CD4-positive, alpha-beta memory T cell (primary cell): ENCODE measurements at places on chromosomes 7 and 10. TPM values are rescaled to one million over a fixed set of nuclear protein-coding genes. Genes with fewer than 3 reads are reported as not detected.

GRCh38 chr7:97733276-97734161 lies 1.6 kb downstream of the TAC1 start:
- H3K4me1 ChIP-seq, result no peaks in the 10 kb centered on the region
- H3K27ac ChIP-seq, result no peak overlapping the region
- no peak for DNase-seq

The CDC14C gene
- total RNA-seq, result not detected

DNA sequence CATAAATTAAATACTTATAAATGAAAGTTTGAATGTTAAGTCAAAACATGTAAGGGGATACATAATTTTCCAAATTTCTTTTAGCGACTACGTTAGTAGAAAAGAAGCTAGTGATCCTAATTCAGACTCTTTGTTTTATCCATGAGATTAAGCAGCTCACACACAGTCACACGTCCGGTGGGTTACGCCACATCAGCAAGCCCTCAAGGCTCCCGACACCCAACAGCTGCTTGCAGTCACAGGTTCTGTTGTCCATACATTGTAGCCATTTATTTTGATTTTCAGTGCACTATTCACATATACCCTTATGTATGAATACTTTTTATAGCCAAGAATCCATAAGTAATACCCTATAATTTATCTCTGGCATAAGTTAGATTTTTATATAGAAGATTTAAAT lies 39.5 kb downstream of the XRCC2 start:
- H3K4me1 ChIP-seq, result no peaks in the 10 kb centered on the region
- no peaks in the 10 kb centered on the region for H3K27me3 ChIP-seq
- no peak for DNase-seq
- no peak overlapping the region for H3K27ac ChIP-seq
- no peak overlapping the region for H3K4me3 ChIP-seq

DNA sequence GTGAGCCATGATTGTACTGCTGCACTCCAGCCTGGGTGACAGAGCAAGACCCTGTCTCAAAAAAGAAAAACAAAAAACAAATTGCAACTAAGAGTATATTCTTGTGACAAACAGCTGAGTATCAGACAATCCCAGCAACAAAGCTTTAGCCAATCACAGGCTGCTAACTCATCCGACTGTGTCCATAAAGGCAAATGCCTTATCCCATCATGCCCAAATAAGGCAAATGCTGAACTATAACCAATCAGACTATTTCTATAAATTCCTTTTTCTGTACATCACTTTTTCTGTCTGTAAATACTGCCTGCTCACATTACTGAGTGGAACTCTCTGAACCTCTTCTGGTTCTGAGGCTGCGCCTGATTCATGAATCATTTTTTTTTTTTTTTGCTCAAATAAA lies 37.5 kb upstream of the TAC1 start:
- no peak overlapping the region for H3K27ac ChIP-seq
- no peaks in the 10 kb centered on the region for H3K36me3 ChIP-seq
- H3K27me3 ChIP-seq, result no peaks in the 10 kb centered on the region
- no peak overlapping the region for H3K4me3 ChIP-seq
- no peaks in the 10 kb centered on the region for H3K4me1 ChIP-seq
- DNase-seq, result no peak

- H3K4me1 ChIP-seq, result no peaks in the 10 kb centered on the region
- no peaks in the 10 kb centered on the region for H3K36me3 ChIP-seq
- no peak for DNase-seq
- no peaks in the 10 kb centered on the region for H3K27me3 ChIP-seq
These were observed 247.9 kb downstream of the BAMBI start for GRCh38 chr10:28925121-28925663.

DNA sequence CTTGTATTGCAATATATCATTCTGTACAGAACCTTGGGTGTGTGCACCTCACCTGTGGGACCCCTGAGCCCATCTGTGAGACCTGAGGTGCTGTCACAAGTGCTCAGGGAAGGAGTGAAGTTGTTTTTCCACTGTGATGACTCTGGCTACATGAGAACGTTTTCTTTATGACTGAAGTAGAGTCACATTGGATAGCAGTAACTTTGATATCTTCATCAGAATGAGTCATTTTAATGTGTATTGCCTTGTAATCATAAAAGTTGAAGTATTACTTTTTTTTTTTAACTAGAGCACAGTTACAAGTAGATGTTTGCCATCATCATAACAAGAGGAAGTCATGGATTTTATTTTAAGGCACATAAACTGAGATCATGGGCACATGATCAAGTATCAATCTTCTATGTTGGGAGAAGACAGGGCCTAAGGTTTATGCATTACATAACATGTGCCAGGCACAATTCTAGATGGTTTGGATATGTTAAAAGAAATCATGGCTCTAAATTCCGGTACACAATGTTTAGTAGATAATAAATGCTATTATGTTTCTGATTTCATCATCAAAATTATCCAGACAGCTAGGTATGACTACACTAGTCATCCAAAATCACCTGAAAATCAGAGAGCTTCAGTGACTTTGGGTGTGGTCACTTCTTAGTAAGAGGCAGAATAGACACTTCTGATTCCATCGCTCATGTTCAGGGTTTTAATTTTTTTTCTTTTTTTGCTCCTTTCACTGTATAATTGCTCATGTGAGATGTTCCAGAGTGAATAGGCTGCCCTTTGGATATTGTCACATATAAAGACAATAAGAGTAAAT lies 82.7 kb upstream of the KLF6 start:
- H3K4me1 ChIP-seq, result peaks cover 50% of the 10 kb centered on the region
- H3K27ac ChIP-seq, result peak overlapping the region; percentile 6
- no peaks in the 10 kb centered on the region for H3K36me3 ChIP-seq

DNA sequence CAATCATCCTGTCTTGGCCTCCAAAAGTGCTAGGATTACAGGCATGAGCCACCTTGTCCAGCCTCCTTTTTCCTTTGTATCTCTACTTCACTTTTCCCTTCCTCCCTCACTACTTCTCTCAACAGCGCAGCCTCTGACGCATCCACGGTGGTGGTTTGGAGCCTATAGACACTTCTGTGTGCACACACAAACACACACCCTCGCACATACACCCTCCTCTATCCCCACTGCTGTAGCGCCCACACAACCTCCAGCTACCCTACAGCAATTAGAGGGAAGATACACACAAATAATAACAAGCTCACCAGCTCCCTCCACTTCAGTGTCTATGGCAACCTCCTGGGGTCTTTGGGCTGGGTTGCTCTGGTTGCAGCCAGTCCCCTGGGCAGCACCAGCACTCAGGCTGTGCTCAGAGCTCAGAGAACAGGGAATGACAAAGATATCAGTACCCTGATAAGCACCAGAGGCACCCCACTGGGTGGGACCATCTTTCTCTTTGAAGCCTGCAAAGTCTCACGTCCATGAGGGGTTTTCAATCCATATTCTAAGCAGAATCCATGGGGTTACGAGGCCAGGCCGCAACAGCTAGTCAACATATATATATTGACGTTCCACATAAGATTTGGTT lies 3.3 kb upstream of the CAMK2G start:
- peaks cover 46% of the 10 kb centered on the region for H3K4me1 ChIP-seq
- no peaks in the 10 kb centered on the region for H3K36me3 ChIP-seq
- no peak for DNase-seq
- no peak overlapping the region for H3K27ac ChIP-seq

DNA sequence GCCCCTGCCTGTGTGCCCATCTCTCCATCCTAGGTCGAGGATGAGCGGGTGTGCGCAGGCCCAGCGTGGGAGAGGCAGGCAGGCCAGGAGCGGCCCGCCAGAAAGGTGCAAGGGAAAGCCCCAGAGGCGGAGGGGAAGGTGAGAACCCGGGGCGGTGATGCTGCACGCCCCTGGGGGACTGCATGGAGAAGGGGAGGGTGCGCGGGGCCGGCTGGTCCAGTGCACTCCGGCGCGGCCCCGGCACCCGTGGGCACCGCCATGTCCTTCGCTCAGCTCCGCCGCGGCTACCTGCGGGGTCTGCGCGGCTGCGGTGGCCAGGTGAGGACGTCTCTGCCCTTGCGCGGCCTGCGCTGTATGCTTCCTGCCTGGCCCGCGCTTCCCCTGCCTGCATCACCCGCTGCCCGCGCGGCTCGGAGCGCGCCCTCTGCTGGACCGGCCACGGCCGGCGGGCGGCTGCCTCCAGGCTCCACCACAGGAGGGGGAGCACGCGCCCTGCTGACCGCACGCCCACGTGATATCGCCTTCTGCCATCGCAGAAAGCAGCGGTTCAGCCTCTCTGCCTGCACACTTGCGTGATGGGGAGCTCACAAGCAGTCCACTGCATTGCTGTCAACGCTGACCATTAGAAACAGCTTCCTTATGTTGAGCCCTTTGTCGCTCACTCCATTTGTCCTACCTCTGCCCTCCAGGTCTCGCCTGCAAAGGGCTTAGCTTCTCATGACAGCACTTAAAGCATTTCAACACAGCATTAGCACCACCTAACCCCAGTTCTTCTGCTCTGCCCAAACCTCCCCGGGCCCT lies 73.9 kb downstream of the CXCL12 start:
- H3K4me1 ChIP-seq, result no peaks in the 10 kb centered on the region
- no peaks in the 10 kb centered on the region for H3K36me3 ChIP-seq
- DNase-seq, result peak; percentile 45
- H3K27ac ChIP-seq, result no peak overlapping the region

DNA sequence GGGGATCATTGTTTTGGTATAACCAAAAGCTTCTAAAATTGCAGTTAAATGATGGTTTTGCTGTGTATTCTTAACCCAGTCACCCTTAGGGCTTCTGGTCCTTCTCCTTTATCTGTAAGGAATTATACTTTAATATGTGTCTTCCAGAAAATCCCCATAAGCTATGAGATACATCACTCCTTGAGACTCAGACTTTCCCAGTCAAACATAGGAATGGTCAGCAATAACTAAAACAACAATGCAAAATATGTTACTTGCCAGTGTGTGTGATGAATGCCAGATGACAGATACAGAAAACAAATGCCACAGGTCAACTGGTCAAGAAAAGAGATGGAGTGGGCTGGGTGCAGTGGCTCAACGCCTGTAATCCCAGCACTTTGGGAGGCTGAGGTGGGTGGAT lies 10.1 kb downstream of the ADD3 start:
- no peak for DNase-seq
- peaks cover 90% of the 10 kb centered on the region for H3K4me1 ChIP-seq
- H3K36me3 ChIP-seq, result no peaks in the 10 kb centered on the region
- no peak overlapping the region for H3K27ac ChIP-seq
- no peak overlapping the region for H3K4me3 ChIP-seq

The FAM20C gene
- 7.8 TPM for total RNA-seq

The TRPV5 gene
- not detected for total RNA-seq

DNA sequence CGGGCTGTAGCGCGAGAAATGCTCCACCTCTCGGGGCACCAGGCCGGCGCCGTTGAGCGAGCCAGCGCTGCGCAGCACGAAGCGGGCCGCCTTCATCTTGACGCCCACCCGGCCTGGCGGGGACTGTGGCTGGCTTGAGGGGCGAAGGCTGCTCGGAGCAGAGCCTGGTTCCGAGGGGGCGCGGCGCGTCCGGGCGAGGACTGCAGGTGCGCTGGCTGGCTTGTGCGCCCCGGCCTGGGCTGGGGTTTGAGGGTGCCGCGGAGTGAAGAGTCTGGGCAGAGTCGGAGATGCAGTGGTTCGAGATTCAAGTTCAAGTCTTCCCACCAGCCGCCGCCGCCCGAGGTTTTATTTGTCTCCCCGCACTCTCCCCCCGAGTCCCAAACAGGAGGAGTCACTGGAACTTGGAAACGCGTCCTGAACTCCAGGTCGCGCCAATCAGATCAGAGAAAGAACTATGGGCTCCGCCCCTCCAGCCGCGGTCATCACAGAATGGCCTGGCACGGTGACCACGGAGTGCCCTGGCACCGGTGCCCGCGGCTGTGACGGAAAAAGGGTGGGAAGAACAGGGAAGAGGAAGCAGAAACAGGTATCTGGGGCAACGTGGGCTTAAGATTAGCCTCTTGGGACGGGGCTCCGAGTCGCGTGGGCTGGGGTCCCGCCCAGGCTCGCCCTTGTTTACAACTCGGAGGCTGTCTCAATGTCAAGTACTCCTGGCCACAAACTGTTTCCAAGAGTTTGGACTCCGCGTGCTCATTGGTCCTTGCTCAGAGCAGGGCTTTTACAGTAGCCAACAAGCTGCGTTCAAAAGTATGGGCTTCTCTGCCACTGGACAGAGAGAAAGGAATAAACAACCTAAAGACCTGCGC lies at the start of gene PDK4:
Gene PDK4 (minus strand): TSS at position 319 of the 866 bp plus-strand sequence. CDS start 223 bp downstream, at position 96.
- no peak for DNase-seq
- no peaks in the 10 kb centered on the region for H3K36me3 ChIP-seq
- H3K27ac ChIP-seq, result no peak within 1 kb of the TSS
- H3K4me3 ChIP-seq, result no peak within 1 kb of the TSS

- no peaks in the 10 kb centered on the region for H3K36me3 ChIP-seq
- H3K27ac ChIP-seq, result no peak overlapping the region
- no peaks in the 10 kb centered on the region for H3K27me3 ChIP-seq
- no peak for DNase-seq
- no peak overlapping the region for H3K4me3 ChIP-seq
These were observed 44.6 kb upstream of the TSPAN13 start for GRCh38 chr7:16708980-16709379.

DNA sequence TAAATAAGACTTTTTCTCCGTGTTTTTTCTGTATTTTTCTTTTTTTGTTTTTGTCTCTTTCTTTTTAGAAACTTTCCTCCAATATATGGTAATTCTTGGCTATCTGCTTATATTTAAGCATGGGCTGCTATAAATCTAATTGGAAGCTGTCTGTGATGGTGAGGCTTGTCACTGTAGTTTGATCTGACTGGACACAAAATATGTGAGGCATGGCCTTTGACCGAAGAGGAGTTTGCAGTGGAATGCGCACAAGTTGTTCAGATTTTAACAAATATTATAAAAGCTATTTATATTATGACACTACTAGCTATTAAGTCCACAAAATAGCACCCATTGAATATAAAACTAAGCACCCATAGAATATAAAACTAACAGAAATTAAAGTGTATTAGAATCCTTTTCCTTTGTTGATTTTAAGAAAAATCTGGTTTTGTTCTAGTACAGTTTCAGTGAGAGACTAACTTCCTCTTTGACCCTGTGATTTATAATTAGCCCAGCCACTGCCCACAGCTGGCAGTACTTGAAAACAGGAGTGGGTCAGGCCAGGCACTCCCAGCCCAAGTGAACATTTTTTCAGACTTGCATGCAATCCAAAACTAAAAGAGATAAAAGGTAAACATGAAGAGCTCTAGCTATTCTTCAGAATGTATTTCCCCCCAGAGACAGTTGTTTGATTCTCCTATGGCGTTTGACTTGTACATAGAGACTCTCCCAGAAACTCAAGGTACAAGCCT lies 69.9 kb upstream of the FGL2 start:
- no peak overlapping the region for H3K4me3 ChIP-seq
- DNase-seq, result no peak
- H3K36me3 ChIP-seq, result no peaks in the 10 kb centered on the region
- H3K27ac ChIP-seq, result no peak overlapping the region
- no peaks in the 10 kb centered on the region for H3K27me3 ChIP-seq

The COL26A1 gene
- total RNA-seq, result not detected

The ANKRD22 gene
- not detected for total RNA-seq
